Tibial artery (tissue), 4 donors: ENCODE measurements at places on chromosomes 12 and 14.

GRCh38 chr12:130977046-130977742 lies 23.5 kb downstream of the ADGRD1 start:
- DNase-seq: no peak
- peaks cover 6% of the 10 kb centered on the region for H3K36me3 ChIP-seq
- no peaks in the 10 kb centered on the region for H3K4me1 ChIP-seq
- H3K4me3 ChIP-seq: no peak overlapping the region
- H3K27me3 ChIP-seq: no peaks in the 10 kb centered on the region

- no peak overlapping the region for H3K4me3 ChIP-seq
- no peak for DNase-seq
- peaks cover 9% of the 10 kb centered on the region for H3K27me3 ChIP-seq
Measured at GRCh38 chr12:121059031-121059898, 20.2 kb upstream of the OASL start.

GRCh38 chr12:29208060-29208459 lies 59.0 kb downstream of the FAR2 start:
- no peak overlapping the region for H3K4me3 ChIP-seq
- H3K4me1 ChIP-seq: no peaks in the 10 kb centered on the region
- no peaks in the 10 kb centered on the region for H3K36me3 ChIP-seq
- H3K27ac ChIP-seq: no peak overlapping the region
- DNase-seq: no peak

DNA sequence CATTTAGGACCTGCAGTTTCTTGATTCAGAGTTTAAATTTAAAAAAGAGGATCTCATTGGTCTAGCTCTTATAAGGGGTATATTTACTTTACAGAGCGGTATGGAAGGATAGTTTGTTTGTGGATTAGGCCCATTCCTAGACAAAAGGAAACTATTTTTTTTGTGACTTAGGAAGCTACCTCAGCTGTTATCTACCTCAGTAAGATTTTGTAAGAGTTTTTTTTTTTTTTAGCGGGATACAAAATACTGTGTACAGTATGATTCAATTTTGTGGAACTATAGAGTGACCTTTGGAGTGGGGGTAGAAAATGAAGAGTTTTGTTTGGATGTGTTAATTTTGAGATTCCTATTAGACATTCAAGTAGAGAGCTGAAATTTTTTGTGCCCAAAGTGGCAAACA lies 104.6 kb upstream of the ATF1 start:
- H3K27ac ChIP-seq: no peak overlapping the region
- no peaks in the 10 kb centered on the region for H3K36me3 ChIP-seq
- no peaks in the 10 kb centered on the region for H3K4me1 ChIP-seq

GRCh38 chr12:111759991-111760390 lies 6.7 kb upstream of the ALDH2 start:
- H3K36me3 ChIP-seq: no peaks in the 10 kb centered on the region
- no peak for DNase-seq
- no peaks in the 10 kb centered on the region for H3K4me1 ChIP-seq
- no peaks in the 10 kb centered on the region for H3K27me3 ChIP-seq
- H3K27ac ChIP-seq: no peak overlapping the region

DNA sequence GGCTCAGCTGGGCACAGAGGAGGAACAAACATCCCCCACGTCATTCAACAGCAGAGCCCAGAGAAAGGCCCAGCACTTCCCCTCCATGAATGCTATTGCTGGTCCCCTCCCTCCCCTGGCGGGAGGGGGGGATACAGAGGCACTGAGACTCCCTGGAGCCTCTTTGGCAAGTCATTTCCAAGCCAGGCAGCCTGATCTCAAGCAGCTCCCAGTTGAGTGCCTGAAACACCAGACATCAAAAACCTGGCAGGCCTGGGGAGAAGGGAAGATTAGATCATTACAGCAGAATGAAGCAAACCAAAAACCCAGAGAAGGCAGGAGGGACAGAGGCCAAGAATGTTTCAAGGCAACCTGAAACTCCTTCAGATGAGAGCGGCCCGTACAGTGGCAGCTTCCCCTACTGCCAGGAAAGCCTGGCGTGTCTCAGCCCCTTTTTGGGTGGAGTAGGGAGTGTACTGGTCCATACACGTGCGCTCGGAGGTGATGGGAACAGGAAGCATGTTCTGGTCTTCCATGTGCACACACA lies 92.1 kb downstream of the LRRC74A start:
- H3K27ac ChIP-seq: peak overlapping the region; percentile 84
- peak overlapping the region; percentile 19 for H3K4me3 ChIP-seq
- H3K36me3 ChIP-seq: no peaks in the 10 kb centered on the region
- peaks cover 13% of the 10 kb centered on the region for H3K4me1 ChIP-seq
- DNase-seq: peak; percentile 87

DNA sequence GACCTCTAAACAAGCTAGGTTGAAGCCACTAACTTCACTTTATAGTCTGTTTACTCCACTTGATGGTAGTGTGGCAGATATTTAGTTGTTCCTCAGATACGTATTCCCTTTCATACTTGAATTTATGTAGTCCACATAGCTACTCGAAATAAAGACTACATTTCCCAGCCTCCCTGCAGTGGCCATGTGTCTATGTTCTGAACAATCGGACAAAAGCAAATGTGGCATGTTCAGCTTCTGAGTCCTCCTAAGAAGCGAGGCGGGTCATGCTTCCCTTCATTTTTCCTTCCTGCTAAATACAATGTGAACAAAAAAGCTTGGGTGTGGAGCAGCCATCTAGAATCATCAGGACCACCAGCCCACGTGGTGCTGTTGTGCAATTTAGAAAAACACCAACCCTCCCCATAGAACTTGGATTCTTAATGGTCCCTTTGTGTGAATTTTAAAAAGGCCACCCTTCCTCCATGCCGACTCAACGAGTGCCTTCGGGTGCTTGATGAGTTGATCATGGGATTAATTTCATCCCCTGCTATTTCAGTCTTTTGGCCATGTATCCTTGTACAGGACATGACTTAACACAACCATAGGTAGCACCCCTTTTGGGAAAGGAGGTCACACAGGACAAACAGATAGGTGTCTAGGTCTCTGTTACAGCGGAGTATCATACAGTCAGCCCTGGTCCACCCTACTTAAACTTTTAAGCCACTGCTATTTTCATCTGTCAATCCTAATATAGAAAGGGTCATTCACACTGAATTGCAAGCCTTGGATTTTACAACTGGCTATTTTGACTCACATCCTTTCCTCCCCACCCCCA lies 60.7 kb downstream of the ZFC3H1 start:
- H3K36me3 ChIP-seq: peaks cover 11% of the 10 kb centered on the region
- peaks cover 7% of the 10 kb centered on the region for H3K4me1 ChIP-seq
- H3K4me3 ChIP-seq: no peak overlapping the region

DNA sequence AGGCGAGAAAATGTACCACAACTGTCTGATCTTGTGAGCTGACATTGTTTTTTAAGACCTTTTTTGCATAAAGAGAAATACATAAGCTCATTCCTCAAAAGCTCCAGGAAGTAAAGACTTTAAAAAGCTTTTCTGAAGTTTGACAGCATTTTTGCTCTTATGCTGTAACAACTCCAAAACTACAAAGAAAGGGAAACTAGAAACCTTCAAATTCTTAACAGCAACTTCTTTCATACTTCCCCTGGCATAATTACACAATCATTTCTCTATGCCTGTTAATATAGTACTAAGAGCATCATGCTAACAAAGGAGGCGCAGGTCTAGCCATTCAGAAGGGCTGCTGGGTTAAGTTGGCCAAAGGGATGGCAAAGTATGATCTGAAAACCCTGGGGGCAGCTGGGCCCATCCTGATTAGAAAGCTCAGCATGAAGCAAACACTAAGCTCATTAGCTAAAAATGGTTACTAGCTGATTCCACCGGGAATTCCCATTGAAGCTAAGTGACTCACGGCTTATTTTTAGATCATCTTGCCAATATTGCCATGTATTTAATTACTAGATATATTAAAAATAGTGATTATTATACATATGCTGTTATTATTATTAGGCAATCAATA lies 26.1 kb upstream of the ANP32D start:
- no peak overlapping the region for H3K27ac ChIP-seq
- H3K4me1 ChIP-seq: no peaks in the 10 kb centered on the region
- no peaks in the 10 kb centered on the region for H3K27me3 ChIP-seq
- H3K36me3 ChIP-seq: no peaks in the 10 kb centered on the region

GRCh38 chr14:21974741-21975140 lies 301.1 kb upstream of the OR4E1 start:
- no peaks in the 10 kb centered on the region for H3K36me3 ChIP-seq
- no peak overlapping the region for H3K4me3 ChIP-seq
- DNase-seq: no peak
- H3K27ac ChIP-seq: no peak overlapping the region

- no peaks in the 10 kb centered on the region for H3K27me3 ChIP-seq
- H3K4me3 ChIP-seq: no peak overlapping the region
- H3K36me3 ChIP-seq: no peaks in the 10 kb centered on the region
- no peak for DNase-seq
- H3K27ac ChIP-seq: no peak overlapping the region
Measured at GRCh38 chr12:66719862-66720261, 41.0 kb upstream of the GRIP1 start.

GRCh38 chr12:16756833-16757555 lies 151.0 kb upstream of the LMO3 start:
- no peak overlapping the region for H3K4me3 ChIP-seq
- no peaks in the 10 kb centered on the region for H3K36me3 ChIP-seq
- no peaks in the 10 kb centered on the region for H3K27me3 ChIP-seq
- DNase-seq: no peak
- no peaks in the 10 kb centered on the region for H3K4me1 ChIP-seq
- no peak overlapping the region for H3K27ac ChIP-seq

DNA sequence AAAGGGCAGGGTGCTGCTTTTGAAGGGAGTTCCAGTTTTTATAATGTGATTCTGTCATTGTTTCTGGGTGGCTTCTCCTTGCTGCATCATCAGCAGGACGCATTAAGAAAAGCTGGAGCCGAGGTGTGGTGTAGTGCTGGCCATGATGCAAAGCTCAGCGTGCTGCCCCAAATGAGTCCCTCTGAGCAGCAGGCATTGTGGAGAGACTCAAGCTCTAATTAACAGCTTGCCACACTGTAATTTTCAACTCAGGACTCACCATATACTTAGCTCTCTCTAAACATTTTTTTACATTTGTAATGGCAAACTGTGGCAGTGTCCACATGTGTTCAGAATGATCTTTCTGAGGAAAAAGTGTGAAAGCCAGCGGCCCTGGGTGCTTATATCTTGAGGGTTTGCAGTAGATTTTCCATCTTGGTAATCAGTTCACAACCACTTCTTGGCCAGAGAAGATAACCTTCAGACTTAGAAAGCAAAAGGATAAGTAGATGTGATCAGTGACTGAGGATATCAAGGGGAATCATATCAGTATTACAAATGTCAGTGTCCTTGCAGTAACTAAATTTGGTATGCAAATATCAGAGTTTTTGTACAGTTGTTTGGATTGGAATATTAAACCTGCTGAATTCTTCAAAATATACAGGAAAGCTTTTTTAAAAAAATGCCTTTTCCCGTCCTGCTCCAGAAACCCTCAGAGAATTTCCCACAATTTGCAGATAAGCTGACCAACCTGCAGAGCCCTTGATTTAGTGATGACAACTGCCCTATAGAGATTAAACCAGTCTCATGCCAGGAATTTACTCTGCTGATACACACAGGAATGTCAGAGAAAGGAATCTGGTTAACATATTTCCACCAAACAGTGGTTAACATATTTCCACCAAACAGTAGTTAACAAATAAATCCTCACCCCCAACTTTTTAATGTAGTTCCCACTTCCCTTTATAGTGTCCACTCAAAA lies 63.6 kb downstream of the DAAM1 start:
- no peaks in the 10 kb centered on the region for H3K36me3 ChIP-seq
- no peak overlapping the region for H3K27ac ChIP-seq
- H3K4me1 ChIP-seq: peaks cover 49% of the 10 kb centered on the region
- no peak overlapping the region for H3K4me3 ChIP-seq

- H3K4me1 ChIP-seq: no peaks in the 10 kb centered on the region
- H3K27me3 ChIP-seq: no peaks in the 10 kb centered on the region
- no peaks in the 10 kb centered on the region for H3K36me3 ChIP-seq
Measured at GRCh38 chr14:49919825-49920659, 27.2 kb downstream of the ARF6 start.

- no peak for DNase-seq
- no peaks in the 10 kb centered on the region for H3K4me1 ChIP-seq
- no peak overlapping the region for H3K27ac ChIP-seq
Measured at GRCh38 chr12:71164568-71165197, 6.9 kb upstream of the TSPAN8 start.
